CD4-positive, alpha-beta T cell treated with Interleukin-4 for 4 hours (primary cell): ENCODE measurements at places on chromosomes 2 and 18.

DNA sequence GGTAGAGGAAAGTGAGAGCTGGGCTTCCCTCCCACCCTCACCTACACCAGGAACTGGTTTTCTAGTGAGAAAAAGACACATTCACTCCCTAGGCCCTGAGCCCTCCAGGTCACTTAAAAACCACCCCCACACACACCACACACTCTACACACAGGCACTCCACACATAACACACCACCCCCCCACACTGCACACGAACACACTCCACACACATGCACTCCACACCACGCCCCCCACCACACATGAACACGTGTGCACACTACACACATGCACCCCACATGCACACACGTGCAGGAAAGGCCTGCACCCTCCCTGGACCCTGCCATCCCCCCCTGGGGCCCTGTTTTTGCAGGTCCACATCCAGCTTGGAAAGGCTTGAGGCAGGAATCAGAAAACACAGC, 67.6 kb downstream of the RALBP1 start:
- no peak for DNase-seq

DNA sequence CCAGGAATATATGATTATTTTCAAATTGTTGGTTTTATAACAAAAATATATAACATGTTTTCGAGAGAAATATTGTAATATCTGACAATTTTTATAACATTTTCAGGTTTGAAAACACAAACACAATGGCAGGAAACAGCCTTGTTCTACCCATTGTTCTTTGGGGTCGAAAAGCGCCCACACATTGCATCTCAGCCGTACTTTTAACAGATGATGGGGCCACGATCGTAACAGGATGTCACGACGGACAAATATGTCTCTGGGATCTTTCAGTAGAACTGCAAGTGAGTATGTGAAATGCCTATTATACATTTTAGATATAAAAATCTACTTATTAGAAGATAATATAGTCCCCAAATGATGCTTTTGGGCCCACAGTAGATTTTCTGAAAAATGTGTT, 21.2 kb downstream of the WDR7 start:
- DNase-seq, result no peak

GRCh38 chr2:216210701-216211540, 101.8 kb downstream of the XRCC5 start:
- no peak for DNase-seq

- DNase-seq, result no peak
Measured at GRCh38 chr2:198282061-198282460, 477.7 kb downstream of the PLCL1 start.

DNA sequence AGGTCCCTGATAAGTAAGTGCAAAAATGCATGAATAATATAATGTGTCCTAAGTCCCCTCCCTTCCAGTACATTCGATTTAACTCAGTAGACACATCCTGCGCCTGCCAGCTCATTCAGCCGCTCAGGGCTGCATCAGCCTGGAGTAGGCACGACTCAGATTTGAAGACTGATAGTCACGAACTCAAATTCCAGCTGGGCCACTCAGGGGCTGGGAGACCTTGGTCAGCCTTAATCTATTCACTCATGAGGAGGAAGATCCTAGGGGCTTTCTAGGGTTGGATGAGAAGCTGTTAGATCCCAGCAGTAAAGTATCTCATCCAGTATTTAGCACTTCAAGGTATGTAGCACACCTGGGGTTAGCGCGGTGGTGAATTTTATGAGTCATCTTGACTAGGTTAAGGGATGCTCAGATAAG, 98.9 kb upstream of the ODC1 start:
- DNase-seq, result no peak

DNA sequence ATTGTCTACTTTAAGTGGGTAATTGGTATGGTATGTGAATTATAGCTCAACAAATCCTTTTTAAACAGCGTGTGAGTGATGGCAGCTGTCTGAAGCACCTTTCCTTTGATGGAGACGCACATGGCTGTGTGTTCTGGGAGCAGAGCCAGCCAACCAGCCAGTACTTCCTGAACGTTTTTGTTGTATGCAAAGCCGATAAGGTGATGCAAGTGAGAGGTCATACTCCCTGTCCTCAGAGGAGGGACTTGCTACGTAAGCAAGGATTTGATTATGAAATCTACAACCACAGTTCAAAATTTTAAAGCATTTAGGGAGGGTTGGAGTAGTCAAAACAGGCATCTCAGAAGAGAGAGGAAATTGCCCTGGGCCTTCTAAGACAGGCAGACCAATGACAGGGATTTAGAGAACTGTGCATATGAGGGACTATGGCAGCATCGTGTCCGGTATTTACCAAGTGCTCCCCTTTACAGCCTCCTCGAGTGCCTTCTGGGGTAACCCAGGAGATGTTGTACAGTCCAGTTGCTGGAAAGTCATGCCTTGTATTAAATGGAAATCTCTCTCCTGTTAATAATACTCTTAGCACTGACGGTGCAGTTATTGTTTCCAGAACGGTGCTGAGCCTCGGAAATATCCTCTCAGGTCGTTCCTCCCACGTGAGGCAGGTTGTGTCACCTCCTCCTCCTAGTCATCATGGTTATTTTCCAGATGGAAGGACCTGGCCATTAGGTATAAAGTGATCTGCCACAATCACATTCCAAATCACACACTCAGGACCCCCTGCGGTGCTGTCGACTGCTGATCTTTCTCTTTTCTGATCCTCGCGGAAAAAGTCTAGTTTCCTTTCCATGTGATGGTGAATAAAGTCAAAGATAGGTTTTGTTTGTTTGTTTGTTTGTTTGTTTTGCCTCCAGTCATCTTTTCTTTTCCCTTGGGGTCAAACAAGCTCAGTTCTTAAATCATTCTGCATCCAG, 28.4 kb downstream of the ARHGEF4 start:
- no peak for DNase-seq

DNA sequence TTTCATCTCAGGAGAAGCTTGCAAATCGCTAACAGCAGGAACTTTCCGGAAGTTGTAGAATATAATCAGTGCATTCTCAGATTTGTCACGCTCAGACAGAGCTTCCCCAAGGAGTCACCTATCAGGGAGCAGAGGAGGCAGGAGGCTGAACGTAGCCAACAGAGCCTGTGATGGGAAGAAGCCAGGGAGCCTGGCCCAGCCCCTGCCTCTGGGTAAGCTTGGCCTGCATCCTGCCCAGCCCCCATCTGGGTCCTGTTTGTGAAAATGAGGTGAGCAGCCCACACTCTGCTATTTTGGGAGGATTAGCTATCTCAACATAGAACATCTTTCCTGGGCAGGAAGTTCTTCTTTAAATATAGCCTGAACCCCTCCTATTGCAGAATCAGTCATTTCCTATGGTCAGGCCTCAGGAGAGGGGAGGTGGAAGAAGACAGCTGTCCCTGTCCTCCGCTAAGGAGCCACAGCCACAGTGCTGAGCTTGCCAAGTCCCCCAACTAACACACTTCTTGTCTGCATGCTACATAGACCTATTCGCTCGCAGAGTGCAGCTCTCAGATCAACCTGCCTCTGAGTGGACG, 19.2 kb upstream of the PKDCC start:
- DNase-seq, result no peak

DNA sequence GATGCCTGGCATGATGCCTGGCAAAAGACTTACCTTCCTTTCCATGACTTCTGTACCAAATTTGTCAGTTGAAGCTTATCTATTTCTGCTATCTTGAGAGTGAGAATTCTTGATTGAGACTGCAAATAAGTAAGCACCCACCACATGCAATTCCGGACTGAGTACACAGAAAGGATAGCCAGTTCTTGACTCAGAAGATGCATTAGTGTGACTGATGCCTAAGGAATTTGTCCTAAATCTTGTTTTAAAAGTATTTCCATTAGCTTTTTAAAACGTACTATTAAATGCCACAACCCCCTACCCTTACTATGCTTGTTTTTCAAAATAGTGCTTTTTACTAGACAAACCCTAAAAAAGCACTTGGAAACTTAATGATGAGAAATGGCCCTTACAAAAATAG, 545 bp downstream of the MPP4 start:
- DNase-seq, result no peak

DNA sequence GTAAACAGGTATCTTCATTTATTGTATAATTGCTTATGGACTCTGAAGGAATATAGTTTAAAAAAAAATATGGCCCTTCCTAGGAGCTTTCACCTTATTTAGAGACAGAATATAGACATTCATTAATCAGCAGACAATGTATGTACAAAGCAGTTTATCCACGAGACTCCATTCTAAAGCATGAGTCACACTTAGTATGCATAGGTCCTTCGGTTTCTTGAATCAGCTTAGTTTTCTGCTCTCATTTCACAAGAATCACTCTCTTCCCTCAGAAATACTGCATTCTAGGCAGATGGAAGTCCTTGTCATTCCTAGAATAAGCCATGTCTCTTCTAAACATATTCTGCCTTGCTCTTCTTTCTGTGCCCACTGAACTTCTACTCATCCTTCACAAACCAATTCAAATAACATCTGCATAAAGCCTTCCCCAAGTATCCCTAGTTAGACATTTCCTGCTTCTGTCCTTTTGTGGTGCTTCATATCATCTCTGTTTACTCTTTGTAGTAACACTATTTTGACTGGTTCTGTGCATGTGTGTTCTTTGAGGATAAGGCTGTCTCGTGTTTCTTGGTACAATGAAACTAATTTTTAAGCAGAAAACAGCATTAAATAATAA, 84.5 kb downstream of the PTRHD1 start:
- no peak for DNase-seq

DNA sequence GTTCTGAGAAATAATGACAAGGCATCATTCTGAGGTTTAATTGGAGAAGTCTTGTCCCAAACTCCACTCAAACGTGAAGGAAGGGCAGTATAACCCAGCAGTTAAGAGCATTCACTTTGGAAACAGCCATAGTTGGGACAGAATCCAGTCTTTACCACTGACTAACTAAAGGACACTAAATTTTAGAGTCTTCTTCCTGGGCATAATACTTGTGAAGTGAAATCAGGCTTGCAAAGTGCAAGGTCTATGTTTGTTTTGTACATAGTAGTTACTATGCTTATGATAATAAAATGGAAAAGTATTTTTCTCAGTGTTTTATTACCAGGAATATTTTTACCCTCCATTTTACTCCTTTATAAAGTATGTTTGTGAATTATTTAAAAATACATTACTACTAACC, 748.2 kb upstream of the ID2 start:
- no peak for DNase-seq

DNA sequence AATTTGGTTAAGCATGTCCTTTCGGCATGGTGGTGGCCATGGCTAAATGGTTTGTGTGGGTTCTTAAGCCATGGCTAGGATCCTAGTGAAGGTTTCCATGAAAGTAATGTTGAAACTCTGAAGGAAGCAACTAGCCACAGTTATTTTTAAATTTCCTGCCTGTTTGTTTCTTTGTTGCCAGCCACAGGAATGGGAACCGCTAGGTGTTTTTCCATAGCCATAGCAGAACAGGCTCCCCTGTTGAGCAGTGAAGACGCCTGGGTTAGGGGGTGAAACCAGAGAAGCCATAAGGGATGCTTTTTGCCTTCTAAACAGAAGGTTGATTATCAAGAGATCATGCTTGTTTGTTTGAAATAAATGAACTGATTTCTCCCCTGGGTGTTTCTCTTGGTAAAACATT, 60.1 kb upstream of the CHMP1B start:
- DNase-seq, result no peak

DNA sequence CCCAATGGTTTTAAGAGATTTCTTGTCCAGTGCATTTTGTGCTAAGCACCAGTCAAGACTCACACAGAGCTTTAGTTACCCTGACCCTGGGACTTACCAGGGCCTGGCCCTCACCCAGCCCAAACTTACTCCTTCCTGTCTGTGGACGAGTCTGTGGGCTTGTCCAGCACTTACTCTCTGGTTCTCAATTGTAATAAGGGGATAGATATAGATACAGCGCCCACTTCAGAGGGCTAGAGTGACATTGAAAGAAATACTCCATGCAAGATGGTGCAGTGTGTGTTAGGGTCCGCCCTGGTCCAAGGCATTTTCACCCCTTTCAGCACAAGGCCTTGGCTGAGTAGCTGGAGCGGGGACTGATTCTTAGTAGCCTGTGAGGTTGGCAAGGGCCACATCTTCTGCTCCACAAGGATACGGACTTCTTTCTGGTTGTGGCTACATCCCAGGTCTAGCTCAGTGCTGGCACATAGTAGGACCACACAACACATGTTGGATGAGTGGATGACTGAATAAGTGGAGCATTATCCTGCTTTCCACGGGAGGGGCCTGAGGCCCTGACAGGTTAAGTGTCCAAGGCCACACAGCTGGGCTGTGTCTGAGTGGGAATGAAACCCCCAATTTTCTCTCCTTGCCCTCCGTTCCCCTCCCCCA, 3.8 kb upstream of the ARID5A start:
- no peak for DNase-seq

- DNase-seq, result peak; percentile 81
Measured at GRCh38 chr2:128321784-128322714, 3.4 kb upstream of the HS6ST1 start.

DNA sequence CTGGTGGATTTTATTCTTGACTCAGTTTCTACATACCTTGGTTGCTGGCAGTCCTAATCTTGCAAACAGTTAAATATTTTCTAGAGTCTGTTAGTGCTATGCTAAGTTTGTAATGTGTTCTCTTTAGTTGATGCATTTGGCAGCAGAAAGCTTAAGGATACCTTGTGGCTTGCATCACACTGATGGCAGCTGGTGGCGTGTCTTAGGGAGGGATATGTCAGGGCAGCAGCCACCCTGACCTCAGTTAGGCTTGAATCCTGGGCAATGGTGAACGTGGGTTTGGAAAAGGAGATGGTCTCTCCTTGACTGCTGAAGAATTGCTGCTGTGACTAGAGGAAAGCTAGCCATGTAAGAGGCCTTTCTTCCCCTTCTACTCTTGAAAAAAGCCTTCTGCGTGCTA, 4.2 kb downstream of the IAH1 start:
- no peak for DNase-seq

GRCh38 chr2:237209885-237210284, 124.2 kb downstream of the COPS8 start:
- DNase-seq, result no peak

- DNase-seq, result no peak
Measured at GRCh38 chr2:204065566-204065965, 129.0 kb downstream of the ICOS start.

GRCh38 chr18:11498821-11499220, 110.6 kb upstream of the SLC35G4 start:
- no peak for DNase-seq

- no peak for DNase-seq
Measured at GRCh38 chr2:12819103-12819475, 102.4 kb downstream of the TRIB2 start.

DNA sequence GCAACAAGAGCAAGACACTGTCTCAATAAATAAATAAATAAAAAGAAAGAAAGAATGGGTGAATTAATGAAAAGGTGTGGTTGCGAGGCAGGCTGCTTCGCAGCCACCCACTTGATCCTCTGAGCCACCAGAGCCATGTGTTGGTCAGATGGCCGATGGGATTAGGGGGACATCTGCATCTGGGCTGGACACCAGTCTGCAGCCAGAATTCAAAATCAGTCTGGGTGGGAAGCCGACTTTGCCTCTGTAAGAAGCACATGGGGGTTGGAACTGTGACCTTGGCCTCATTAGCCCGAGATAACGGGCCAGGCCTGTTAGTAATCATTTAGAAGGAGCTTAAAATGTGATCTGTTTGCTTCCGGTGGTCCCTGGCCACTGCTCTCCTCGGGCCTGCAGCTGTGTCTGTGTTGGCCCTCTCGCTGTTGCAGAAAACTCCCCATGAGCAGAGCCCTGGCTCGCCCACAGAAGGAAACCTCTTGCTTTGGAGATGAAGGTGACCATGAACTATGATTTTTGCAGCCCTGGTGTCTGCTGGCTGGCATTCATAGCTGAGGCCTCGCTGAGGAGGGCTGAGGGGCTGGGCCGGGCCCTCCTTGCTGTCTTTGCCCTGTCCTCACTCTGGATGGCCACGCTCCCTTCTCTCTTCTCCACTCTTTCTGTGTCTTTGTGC, 94.4 kb downstream of the DYSF start:
- no peak for DNase-seq

GRCh38 chr18:14031053-14031452, 101.2 kb downstream of the ZNF519 start:
- DNase-seq, result no peak
